ENCODE measurements at places on chromosomes 4 and X. TPM values are rescaled to one million over a fixed set of nuclear protein-coding genes. Genes with fewer than 3 reads are reported as not detected.

DNA sequence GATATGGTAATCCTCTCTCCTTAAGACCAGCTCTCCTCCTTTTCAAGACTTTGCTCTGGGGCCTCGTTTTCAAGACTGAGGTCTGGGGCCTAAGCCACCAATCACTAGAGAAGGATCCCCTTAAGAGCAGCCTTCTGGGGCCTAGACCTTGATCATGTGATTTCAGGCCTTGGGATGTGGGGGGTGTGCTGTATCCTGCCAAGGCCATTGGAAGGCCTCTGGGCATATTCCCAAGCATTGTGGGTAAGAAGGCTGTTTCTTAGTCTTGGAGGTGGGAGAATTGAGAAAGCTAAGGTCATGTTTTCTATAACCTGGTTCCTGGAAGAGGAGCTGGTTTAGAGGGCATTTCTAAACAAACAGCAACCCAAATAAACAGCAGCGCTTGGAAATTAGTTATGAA, 12.1 kb downstream of the TMEM164 start:
- no peak for DNase-seq

GRCh38 chr4:152039691-152040090, 278.9 kb upstream of the GATB start:
- no peak for DNase-seq

Gene TLR3
- 7.7 TPM for total RNA-seq

DNA sequence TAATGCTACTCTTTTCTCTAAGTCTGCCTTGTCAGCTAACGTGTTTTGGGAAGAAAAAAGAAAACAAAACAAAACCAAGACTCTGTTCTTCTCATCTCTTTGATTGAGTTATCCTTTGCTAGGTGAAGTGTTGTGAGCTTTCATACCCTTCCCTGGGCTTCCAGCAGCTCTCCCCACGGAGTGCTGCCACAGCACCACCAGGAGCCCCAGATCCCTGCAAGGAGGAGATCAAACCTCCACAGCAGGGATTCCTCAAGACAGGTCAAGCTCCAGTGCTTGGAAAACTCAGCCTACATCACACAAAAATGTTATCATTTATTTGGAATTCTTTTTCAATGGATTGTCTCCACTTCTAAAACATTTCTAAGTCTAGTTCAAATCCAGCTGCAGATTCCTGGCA, 1981.9 kb upstream of the TENM3 start:
- no peak for DNase-seq

Gene SLC16A2
- total RNA-seq, result 65.6 TPM

- no peak for DNase-seq
Observed at GRCh38 chrX:129000018-129000417, 523.3 kb downstream of the SMARCA1 start.

GRCh38 chr4:89322671-89323070, 15.1 kb upstream of the GPRIN3 start:
- DNase-seq, result no peak

GRCh38 chr4:134219043-134219442, 17.5 kb upstream of the PABPC4L start:
- no peak for DNase-seq

- DNase-seq, result no peak
Observed at GRCh38 chr4:154478128-154478527, 13.5 kb downstream of the DCHS2 start.

GRCh38 chr4:121154103-121154515, 10.0 kb downstream of the TNIP3 start:
- no peak for DNase-seq

Gene ZNF732
- not detected for total RNA-seq

Gene VEGFD
- 0.28 TPM for total RNA-seq

DNA sequence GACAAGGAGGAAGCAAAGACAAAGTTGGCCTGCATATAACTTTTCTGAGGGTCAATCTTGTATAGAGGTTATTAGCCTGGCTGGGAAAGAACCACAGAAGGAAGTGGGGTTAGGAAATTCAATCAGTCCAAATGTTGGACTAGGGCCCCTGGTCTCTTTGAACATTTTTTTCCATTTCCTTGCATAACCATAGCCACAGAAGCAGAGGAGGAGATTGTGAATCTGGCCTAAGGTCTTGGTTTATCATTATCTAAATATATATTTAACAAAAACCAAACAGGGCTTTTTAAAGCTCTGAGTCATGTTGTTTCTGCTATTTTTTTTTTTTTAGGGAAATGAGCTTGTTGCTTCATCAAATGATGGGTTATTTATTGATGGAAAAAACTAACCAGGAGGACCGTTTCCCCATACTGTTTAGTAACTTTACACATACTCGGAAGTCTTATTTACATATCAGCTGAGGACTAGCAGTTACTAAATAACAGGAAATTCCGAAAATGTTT, 97.7 kb upstream of the ACSL4 start:
- DNase-seq, result no peak

- DNase-seq, result peak; percentile 45
Observed at GRCh38 chrX:96685210-96686099, 813 bp downstream of the DIAPH2 start.

Gene TLR8
- total RNA-seq, result 0.20 TPM

DNA sequence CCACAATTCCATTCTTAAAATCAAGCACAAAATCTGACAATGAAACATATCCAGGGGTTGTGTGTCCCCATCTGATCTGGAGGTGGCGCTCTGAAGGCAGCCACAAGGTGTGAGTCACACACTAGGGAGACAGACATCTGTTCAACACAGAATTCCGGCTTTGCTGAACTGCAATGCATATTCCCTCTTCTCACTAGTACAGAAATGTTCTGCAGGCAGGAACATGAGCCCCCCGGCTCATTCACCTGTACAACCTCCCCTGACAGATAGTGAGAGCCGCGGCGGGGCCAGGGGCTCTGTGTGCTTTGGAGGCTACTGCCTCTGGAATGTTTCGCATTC, 41.9 kb downstream of the WDR1 start:
- DNase-seq, result no peak

Gene PF4V1
- total RNA-seq, result not detected

DNA sequence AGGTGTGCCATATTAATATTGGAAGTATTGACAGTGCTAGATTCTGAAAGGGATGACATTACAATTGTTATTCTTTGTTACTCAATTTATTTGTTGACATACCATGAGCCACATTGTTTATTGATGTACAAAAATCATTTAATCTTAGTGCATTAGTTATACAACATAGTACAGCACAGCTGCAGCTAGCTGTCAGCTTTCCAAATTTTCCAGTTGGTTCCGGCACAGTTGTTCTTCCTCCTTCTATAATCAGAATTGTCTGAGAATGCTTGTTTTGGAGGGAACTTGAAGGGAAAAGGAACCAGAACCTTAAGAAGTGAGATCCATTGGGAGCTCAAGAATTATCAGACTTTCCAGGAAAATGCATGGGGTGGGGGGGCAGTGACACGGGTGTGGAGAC, 281.4 kb downstream of the ZIC3 start:
- DNase-seq, result no peak

Gene ADAMTS3
- total RNA-seq, result 0.35 TPM

Gene SSX4
- not detected for total RNA-seq

- DNase-seq, result peak; percentile 50
Observed at GRCh38 chrX:53281321-53281822, at the start of gene IQSEC2. Gene IQSEC2, minus strand, starts transcription at chrX:53281584.

- no peak for DNase-seq
Observed at GRCh38 chrX:20393944-20394343, 127.2 kb upstream of the RPS6KA3 start.

Gene SMIM10L2A
- total RNA-seq, result 0.10 TPM

GRCh38 chrX:10387011-10387410, 230.2 kb downstream of the CLCN4 start:
- no peak for DNase-seq

GRCh38 chr4:80239480-80240150, 26.8 kb upstream of the FGF5 start:
- no peak for DNase-seq

DNA sequence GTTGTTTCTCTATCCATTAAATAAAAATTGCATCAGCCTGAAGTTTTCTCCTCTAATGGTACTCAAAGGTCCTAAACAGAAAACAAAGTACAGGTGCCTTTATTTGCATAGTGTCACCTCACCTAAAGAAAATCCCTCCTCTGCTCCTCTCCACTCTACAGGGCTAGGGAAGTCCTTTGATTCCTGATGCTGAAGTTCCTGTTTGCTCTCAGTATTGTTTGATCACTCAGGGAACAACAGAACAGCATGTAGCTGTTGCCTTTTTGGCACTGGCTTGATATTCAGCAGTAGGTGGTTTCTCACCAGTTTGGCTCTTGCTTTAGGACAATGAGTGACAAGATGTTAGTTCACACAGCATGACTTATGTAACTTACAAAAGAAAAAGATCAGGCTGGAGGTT, 156.2 kb upstream of the SLC7A11 start:
- DNase-seq, result no peak

Gene ADAM29
- not detected for total RNA-seq

GRCh38 chr4:38177641-38178391, 217.6 kb downstream of the PTTG2 start:
- peak; percentile 71 for DNase-seq

- no peak for DNase-seq
Observed at GRCh38 chrX:6941041-6941440, 206.5 kb upstream of the STS start.

GRCh38 chr4:73099143-73099542, 29.6 kb upstream of the COX18 start:
- DNase-seq, result no peak

Gene SMIM43
- total RNA-seq, result not detected

GRCh38 chrX:18534949-18535348, 109.5 kb downstream of the CDKL5 start:
- DNase-seq, result no peak

Gene PROM1
- total RNA-seq, result 1.3 TPM

All from left lobe of liver (tissue), 2 donors.